ENCODE measurements at places on chromosomes 11 and 22.
A peak's percentile ranks its signal among the peaks of the same experiment; 100 is the strongest.

DNA sequence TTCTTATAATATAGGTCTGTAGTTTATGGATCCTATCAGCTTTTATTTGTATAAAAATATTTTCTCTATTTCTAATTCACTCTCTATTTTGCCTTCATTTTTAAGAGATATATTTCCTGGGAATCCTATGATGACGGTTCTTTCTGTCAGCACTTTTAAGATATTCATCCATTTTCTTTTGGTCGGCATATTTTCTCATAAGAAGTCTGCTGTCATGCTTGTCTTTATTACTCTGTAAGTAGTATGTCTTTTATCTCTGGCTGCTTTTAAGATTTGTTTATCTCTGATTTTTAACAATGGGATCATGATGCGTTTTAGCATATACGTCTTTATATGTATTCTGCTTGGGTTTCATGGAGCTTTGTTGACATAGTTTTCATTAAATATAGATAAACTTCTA is 175.5 kb downstream of the SNX19 start:
- no peak for DNase-seq

DNA sequence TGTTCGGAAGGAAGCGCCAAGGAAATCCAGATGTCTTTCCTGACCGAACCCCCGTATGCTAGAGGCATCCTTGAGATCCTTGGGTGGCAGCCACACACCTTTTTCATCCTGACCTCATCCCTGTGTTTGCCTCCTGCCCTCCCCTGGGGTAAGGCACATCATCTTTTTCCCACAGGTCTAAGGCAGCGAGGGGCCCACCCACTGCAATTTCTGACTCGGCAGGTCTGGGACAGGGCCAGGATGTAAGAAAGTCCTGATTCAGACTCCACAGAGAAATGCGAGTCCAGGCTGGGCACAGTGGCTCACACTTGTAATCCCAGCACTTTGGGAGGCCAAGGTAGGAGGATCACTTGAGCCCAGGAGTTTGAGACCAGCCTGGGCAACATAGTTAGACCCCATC is 10.5 kb downstream of the ZMAT5 start:
- no peak for DNase-seq

- DNase-seq = no peak
These were observed 44.2 kb upstream of the TH start for GRCh38 chr11:2215561-2216399.

DNA sequence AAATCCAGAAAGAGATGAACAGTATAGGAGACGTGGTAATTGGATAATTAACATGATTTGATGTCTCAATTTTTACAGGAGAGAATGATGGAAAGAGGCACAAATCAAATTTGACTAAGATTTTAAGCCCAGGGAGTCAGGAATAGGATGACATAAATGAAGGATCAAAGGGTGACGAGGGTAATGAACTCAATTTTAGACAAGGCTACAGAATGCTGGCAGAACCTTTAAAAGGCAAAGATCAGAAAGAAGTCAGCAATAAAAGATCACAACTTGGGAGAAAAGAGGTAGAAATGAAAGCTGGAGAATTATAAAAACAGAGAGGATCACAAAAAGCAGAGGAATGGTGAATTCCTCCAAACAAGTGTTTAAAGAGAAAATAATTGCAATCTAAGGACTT is 13.0 kb upstream of the OR8A1 start:
- no peak for DNase-seq

DNA sequence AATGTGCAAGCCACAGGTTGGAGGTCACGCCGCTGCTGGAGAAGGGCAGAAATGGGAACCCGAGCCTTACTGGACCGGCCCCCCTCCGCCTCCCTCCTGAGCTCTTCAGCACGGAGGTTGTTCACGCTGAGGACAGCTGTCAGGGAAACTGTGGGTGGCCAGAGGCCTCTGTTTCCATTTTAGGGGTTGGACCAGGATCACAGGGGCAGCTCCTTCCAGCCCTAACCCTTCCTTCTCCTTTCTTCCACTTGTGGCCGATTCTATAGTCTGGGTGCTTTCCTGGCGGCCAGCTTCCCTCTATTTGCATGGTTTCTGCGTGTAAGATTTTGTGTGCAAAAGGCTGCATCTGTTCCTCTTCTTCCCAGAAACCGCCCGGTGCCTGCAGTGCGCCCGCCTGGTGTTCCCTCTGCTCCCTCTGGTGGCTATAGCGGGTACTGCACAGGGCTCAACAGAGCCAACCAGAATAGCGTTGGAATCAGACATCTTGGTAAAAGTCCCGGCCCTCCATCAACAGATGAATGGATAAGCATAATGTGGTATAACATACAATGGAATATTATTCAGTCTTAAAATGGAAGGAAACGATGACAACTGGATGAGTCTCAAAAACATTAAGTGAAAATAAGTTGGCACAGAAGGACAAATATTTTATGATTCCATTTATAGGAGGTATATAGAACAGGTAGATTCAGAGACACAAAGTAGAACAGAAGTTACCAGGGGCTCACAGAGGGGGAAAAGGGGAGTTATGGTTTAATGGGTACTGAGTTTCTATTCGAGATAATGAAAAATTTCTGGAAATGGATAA is 8.4 kb upstream of the SLC22A8 start:
- peak; percentile 72 for DNase-seq

DNA sequence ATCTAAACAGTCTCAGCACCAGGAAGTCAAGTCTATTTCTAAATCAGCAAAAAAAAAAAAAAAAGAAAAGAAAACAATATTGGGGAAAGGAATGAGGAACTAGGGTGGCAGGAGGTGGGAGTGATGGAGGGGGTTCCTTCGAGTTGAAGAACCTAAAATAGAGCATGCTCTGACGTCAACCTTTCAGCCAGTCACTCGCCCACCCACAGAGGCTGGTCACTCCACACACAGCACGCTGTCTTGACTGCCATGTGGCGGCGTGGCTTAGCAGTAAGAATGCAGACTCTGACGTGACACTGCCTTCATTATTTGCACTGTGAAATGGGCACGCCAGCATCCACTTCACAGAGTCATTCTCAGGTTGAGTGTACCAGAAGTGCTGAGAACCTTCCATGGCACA is 48.3 kb downstream of the LARGE1 start:
- DNase-seq = no peak

DNA sequence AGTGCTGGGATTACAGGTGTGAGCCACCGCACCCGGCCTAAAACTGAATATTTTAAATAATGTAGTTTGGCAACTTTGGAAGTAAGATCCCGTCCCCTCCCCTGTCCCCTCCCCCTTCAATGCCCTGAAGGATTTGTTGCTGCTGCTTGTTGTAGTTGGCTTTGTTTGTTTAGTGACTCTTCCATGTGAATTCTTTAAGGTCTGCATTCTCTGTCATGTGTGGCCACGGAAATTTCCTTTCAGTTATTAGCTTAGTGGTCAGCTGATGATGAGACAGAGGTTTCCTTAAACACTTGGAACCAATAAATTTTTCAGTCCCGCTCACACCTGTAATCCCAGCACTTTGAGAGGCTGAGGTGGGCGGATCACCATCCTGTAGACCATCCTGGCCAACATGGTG is 109.9 kb downstream of the MPPED1 start:
- DNase-seq = no peak

- no peak for DNase-seq
These were observed 65.6 kb downstream of the IGLL1 start for GRCh38 chr22:23514322-23515038.

GRCh38 chr22:40040927-40041326 is 46.2 kb downstream of the FAM83F start:
- no peak for DNase-seq

DNA sequence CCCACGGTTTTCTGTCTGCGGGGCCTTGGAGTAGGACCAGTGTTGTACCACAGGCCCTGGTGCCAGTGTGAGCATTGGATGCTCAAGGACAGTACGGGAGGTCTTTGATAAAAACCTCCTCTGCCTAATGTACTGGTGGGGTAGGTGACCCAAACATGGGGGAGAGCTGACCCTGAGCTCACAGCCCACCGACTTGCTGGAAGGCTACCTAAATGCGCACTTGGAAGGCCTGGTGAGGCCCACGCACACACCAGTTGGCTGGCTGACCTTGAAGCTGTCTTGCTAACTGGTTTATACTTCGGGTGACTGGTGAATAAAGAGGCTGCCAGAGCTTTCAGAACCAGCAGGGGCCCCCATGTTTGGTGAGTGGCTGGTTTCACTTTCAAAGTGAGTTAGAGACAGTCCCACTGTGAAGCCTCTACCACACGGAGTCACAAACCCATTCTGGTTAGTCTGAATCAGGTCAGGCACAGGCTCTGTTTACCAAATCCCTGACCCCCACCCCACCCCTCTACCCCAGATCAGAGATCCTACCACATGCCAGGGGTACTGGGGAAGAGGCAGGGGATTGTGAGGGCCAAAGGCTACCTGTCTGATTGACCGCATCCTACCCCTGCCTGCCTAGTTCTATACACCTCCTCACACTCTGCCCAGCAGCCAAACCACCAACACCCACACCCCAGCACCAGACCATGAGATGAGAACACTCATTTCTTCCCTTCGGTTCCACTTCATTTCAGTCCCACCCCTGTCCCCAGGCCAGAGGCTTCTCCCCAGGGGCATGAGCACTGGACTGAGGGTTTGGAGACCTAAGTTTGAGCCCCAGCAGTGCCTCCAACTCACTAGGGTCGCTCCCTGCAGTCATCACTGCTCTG is 12.7 kb upstream of the IL2RB start:
- DNase-seq = peak; percentile 65

DNA sequence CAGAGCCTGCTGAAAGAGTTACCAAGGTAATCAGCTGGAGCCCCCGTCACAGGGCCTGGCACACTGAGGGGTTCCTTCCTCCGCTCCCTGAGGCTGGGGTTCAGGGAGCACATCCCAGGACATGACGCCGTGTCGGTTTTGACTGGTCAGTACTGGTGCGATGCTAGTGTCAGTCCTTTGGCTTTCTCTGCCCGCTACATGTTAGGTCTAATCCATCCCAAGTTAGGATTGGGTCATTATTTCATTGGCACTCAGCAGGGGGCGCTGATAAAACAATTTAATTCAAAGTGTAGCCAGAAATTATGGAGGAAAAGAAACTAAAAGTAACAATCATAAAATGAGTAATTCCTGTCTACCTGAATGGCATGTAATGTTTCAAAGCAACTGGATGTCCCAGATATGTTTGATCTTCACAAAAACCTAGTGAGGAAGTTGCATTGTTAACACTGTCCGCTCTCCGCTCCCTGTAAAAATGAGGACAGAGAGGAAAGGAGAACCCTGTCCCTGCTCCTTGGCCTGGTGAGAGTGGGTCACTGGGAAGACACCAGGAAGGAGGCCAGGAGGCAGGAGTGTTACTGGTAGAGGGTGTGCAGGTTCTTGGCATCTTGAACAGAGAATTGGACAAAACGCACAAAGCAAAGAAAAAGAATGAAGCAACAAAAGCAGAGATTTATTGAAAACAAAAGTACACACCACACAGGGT is 27.1 kb downstream of the TSKU start:
- DNase-seq = no peak

- no peak for DNase-seq
These were observed 597.4 kb upstream of the CCDC179 start for GRCh38 chr11:23457641-23458040.

GRCh38 chr11:22920939-22921565 is 60.8 kb upstream of the CCDC179 start:
- no peak for DNase-seq
